Subcutaneous adipose tissue (tissue), 4 donors: ENCODE measurements at places on chromosomes 2 and 18. TPM values are rescaled to one million over a fixed set of nuclear protein-coding genes. Genes with fewer than 3 reads are reported as not detected.

The UGT1A4 gene
- not detected for total RNA-seq

The D2HGDH gene
- 13.2 TPM for total RNA-seq

The MAP3K20 gene
- total RNA-seq = 76.1 TPM

The WDCP gene
- total RNA-seq = 3.8 TPM

The C2orf72 gene
- total RNA-seq = 1.3 TPM
